ENCODE measurements at places on chromosomes 13 and 19.
A peak's percentile ranks its signal among the peaks of the same experiment; 100 is the strongest.

GRCh38 chr13:40060296-40061007 lies 405.0 kb downstream of the COG6 start:
- DNase-seq: no peak

- DNase-seq: no peak
Measured at GRCh38 chr19:45156011-45156630, 4.7 kb downstream of the NKPD1 start.

DNA sequence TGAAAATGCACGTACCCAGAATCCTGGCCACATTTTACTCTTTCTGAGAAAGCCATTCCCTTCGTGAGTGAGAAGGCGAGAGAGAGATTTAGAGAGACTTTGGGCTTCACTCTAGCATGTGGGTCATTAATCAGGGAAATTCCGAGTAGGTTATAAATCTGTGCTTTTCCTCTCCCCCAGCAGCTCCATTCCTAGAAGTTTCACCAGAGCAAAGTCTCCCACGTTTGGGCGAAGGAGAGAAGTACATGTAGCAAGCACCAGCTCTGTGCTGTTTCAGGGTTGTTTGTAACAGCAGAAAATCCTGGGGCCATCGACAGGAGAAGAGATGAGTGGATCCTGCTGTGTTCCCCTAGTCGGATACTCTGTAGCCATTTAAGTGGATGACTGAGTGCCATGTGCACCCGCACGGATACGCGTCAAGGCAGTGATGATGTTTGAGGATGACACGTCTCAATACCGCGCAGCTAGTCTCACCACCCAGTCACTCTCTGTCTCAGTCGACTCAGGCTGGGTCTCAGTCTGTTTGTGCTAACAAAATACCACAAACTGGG lies 131.8 kb upstream of the PEG3 start:
- DNase-seq: no peak

GRCh38 chr13:83333614-83334388 lies 548.5 kb downstream of the SLITRK1 start:
- DNase-seq: no peak

GRCh38 chr19:41549884-41550283 lies 26.1 kb upstream of the CEACAM21 start:
- DNase-seq: no peak

DNA sequence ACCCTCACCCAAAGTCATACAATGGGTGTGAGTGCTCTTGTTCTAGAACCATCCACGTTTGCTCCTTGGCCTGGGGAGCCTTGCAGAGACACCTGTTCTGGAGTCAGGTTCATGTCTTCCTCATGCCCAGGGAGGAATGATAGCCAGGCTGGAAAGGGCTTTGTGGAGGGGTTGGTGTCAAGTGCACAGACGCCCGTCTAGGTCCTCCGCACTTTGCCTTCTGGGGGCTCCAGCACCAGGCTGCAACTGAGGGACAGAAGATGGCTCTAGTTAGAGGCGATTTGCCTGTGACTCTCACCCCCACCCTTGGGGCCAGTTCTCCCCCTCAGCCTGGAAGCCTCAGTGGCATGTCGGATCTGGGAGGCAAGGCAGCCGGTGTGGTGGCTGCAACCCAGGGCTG lies 47.2 kb upstream of the ZNF536 start:
- no peak for DNase-seq

DNA sequence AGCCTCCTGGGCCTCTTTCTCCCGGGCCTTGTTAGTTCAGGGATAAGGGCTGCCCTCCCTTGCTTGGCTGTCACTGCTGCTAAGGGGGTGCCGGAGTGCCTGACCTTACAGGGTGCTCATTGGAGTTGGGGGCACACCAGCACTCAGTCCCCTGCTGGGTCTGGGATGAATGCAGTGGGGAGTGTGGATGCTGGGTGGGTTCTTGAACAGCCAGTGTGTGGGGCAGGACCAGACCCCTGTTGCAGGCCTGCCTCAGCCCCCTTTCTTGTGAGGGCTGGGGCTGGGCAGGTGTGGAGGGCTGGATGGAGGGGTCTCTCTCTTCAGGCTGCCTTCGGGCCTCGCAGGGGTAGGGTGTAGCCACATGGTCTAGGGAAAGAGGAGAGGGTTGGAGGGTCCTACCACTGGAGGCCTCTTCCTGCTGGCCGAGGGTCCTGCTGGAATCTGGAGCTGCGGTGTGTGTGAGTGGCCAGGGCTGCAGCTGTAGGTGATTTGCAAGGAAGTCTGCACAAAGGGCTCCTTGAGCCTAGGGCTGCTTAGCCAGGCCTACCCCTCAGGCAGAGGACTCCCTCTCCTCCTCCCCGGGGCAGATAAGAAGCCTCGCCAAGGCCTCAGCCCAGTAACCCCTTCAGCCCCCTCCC lies 3.2 kb downstream of the CEBPA start:
- no peak for DNase-seq

GRCh38 chr19:18424890-18425514 lies 5.8 kb downstream of the SSBP4 start:
- DNase-seq: no peak

DNA sequence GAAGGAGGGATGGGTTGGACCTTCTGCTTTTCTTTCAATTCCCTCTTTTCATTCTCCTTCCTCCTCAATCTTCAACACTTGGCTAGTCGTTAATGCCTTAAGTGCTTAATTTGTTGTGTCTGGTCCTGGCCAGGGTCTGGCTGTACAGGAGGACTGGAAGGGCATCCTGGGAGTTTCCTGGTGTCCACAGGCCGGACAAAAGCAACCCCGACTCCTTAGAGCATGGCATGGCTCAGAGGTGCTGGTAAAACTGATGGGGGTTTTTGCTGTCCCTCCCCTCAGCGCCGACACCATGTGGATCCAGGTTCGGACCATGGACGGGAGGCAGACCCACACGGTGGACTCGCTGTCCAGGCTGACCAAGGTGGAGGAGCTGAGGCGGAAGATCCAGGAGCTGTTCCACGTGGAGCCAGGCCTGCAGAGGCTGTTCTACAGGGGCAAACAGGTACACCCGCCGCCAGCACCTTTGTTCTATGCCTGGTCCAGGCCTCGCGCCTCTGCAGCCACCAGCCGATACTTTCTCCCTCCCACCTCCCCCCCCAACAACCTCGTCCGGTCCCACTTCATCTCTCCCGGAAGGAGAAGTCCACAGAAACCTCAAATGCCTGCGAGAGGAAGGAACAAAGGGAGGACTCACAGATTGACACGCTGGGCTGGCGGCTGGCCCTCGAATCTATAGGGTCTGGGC lies 1.4 kb downstream of the UHRF1 start:
- no peak for DNase-seq

DNA sequence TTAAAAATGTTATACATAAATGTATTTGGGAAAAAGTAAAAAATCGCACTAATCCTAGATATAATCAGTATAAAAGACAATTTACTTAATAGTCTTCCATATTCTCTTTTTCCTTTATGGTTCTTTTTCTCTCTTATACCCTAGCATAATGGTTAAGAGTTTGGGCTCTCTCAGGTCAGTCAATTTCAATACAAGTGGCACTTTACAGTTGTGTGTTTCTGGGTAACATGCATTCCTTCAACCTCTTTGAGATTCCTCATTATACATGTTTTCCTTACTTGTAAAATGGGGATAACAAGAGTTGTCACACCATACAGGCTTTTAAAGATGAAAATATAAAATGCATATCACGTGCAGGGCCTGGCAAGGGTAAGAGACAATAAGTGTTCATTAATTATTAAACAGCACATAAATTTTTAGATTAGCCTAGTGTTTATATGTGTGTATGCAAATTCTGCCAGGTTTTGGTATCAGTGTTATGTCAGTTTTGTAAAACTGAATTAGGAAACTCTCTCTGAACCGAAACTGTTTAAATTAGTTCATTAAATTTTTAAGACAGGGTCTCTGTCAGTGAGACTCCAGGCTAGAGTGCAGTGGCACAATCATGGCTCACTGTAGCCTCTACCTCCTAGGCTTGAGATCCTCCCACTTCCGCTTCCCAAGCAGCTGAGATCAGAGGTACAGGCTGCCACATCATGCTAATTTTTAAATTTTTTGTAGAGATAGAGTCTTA lies 49.8 kb downstream of the ELF1 start:
- no peak for DNase-seq

DNA sequence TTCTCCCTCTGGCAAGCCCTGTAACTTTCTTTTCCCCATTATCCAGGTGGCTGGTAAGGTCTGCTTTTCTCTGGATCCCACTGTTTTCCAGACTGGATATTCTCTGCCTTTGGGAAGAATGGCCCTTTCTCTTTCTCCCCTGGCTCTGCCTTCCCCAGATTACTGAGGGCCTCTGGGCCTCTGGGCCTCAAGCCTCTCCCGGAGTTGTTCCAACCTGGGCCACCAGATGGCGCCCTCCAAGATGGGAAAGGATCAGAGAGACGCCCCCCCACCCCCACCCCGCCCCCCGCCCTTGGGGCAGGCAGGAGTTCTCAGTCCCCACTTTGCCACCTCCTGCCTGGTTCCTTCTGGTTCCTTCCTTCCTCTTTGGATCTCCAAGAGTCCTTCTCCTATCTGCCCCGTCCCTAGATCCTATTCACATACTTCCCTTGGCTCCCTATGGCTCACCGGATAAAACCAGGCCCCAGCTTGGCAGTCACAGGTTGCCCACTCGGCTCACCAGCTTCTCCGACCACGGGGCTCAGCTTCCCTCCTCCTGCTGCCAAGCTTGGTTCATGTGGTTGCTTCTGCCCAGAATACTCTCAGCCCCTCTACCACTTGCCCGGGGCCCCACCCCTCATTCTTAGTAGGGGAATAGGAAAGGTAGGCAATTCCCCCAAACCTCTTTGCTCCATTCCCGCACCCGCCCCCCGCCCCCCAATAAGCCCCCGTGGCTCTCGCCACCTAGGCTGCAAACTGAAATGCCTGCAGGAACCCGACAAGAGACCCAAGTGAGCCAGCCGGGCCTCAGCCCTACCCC lies 13.1 kb downstream of the EPS8L1 start:
- no peak for DNase-seq

DNA sequence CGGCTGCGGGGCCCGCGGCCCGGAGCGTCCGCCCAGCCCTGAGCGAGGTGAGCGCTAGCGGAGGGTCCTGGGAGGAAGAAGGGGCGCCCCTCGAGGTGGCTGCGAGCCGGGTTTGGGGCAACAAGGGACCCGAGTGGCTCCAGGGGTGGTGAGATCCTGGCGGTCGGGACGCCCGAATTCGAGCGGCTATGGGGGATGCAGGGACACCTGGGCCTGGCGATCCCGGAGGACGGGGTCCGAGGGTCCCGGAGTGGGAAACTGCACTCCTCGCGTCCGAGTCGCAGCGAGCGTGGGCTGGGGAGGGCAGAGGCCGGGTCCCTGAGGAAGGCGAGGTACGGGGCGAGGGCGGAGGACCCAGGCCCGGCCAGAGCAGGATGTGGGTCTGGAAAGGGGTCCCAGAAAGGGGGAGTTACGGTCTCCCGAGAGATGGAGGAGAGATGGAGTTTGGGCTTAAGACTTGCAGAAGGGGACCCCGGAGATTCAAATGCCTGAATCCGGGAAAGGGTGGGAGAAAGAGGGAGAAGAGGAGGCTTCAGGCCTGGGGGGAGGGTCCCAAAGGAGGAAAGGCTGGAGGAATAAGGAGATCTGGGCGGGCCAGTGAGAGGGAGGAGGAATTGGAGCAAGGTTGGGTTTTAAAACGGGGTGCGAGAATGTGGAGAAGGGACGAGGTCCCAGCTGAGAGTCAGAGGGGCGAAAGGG lies 542 bp downstream of the CACNG7 start:
- DNase-seq: no peak

- DNase-seq: no peak
Measured at GRCh38 chr19:632579-633067, 714 bp downstream of the POLRMT start.

GRCh38 chr19:39557811-39558623 lies 18.1 kb upstream of the EID2 start:
- no peak for DNase-seq

DNA sequence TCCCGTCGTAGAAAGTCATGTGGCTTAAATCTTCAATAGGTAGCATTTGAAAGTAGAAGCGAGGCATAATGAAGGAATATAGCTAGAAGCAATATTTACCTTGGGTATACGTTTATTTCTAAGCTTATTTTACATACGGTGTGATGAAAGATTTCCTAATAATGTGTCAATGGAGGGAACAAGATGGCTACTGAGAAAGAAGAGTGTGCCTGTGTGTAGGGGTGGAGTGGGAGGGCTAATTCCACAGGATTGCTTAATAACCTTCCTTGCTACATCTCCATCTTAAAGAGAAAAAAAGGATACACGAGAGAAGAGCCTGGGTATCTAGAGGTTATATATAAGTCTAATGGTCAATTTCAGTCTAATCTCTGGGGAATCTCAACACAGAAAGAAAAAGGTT lies 2.0 kb downstream of the SPART start:
- DNase-seq: no peak

DNA sequence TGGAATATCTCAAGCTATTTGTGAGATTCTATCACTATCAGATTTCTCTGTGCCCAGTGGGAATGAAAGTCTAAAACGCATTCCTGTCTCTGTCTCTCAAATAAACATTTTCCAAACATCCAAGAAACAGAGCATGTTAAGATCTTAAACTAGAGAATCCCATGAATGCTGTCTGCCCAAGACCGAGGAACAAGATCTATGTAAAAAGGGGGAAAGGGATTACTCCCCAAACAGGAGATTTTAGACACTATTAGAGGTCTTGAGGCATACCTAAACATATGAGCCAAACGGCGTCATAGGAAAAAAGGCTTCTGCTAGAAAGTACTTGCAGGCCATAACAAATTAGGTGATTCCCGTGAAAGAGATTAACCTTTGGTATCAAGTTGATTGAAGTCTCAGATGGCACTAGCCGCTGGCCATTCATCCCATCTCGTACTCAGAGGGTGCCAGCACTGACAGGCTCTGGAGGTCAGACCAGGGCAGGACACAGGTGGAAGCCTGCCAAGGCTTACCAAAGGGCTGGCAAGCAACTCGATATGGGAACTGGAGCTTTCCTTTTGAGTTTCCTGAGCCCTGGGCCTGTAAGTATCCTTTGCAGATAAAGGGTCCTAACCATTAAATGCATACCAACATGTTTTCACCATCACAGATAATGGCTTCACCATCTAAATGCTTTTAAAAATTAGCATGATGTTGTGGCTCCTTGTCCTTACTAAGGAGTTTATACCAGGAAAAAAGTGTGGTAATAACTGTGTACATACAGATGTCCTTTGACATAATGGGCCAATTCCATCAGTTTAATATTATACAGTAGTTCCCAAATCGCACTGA lies 225.2 kb downstream of the FOXO1 start:
- DNase-seq: no peak

DNA sequence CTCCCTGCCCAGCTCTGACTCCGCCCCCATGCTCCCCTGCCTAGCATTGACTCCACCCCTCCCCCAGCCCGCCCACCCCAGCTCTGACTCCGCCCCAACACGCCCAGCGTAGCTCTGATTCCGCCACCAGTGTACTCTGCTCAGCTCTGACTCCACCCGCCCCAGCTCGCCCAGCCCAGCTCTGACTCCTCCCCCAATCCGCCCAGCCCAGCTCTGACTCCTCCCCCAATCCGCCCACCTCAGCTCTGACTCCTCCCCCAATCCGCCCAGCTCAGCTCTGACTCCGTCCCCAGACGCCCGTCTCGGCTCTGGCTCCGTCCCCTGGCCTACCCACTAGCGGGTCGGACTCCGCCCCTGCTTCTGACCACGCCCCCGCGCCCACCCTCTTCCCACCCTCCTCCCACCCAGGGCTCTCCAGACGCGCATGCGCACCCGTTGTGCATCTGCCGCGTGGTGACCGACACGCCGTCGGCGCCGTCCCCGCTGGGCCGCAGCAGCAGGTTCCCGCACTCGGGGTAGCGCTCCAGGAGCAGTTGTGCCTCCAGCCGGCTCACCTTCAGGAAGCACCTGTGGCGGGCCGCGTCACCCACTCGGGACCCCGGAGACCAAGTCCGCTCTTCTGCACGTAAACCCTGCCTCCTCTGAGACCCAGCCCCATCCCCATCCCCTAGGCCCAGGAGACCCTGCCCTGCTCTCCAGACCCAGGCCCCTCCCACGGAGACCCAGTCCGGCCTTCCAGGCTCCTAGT lies 10.2 kb downstream of the STAP2 start:
- peak; percentile 84 for DNase-seq

Data from thymus (tissue), 14 donors.